ENCODE measurements at places on chromosomes 11 and 22.

- no peak for DNase-seq
These were observed 314.7 kb upstream of the SORL1-AS1 start for GRCh38 chr11:121767433-121767832.

DNA sequence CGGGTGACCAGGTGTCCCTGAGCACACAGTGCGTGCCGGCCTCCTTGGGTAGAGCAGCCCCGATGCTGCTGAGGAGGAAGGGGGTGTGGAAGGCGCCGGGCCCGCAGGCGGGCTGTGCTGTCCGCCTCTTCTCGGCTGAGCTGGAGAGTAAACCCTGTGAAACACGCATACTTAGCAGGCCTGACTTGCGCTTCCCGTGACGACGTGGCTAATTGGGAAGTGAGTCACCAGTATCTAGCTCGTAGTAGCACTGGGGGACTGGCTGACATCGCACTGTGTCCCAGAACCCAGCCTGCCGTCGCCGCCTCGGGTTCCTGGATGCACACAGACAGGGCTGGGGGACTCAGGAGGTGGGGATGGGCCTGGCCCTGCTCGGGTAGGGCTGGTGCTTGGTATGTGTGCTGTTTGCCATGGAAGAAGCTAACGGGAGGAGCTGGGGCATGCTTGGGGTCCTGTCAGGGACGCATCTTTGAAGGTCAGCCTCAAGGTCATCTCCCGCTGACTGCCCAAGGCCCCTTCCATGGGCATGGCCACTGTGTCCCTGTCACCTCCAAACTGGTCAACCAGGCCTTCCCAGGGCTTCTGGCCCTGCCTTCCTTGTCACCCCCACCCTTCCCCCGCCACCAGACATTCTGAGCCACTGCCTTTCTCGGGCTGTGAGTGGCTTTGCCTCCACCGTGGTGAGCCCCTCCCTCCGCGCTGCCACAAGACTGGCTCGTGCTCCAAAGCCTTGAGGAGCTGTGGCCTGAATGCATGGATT lies 1327.0 kb downstream of the BRD1 start:
- no peak for DNase-seq

GRCh38 chr11:129724866-129725265 lies 90.8 kb upstream of the TMEM45B start:
- no peak for DNase-seq

DNA sequence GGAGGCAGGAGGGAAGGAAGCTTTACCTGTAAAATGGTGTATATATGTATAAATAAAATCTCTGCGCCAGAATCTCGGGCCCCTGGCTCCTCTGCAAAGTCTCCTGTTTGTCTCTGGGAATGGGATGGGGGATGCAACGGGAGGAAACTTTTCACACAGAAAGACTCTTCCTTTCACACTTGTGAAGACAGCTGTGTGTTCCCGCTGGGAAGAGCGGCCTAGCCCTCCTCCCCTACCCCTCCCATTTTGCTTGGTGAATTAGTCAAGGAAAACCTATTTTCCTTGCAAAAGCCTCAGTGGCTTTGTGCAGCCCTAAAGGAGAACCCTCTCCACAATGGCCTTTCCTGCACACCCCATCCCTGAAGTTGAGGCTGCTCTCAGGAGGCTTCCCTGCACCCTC lies 9.4 kb upstream of the IGF2 start:
- no peak for DNase-seq

GRCh38 chr11:32448232-32448631 lies 12.9 kb upstream of the WT1 start:
- no peak for DNase-seq

GRCh38 chr22:17218341-17218740 lies 894 bp downstream of the ADA2 start:
- no peak for DNase-seq

Data from midbrain (tissue), 1 donor.